Stimulated activated naive CD8-positive, alpha-beta T cell treated with anti-CD3 and anti-CD28 coated beads, Interleukin-15, Interleukin-2, amounts not matched to agents 100 U/mL and 50 U/mL, for 24 hours (primary cell): ENCODE measurements at places on chromosomes 5 and 9.

GRCh38 chr9:127118597-127119319 is 3.7 kb downstream of the ANGPTL2 start:
- no peak for DNase-seq

GRCh38 chr5:72883850-72884249 is 67.4 kb downstream of the TNPO1 start:
- DNase-seq: no peak

- DNase-seq: no peak
These were observed 18.1 kb upstream of the MACROH2A1 start for GRCh38 chr5:135417083-135417482.

DNA sequence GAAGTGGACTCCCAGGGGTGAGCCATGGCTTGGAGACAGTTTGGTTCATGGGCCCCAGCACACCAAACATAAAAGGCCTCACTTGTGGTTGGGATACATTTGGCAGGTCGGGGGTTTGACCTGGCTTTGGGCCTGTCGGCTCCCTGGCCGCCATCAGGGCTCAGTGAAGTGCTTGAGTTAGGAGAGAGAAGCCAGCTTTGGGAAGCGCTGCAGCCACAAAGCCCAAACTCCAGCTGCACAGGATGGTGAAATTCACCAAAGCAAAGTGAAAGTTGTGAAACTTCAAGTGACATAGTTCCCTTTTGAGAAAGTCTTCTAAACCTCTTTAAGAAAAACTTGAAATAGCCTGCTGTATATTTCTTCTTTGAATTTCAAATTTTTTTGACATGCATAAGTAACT is 27.5 kb downstream of the SLC46A2 start:
- no peak for DNase-seq

GRCh38 chr9:78620303-78620702 is 323.4 kb downstream of the PSAT1 start:
- no peak for DNase-seq

DNA sequence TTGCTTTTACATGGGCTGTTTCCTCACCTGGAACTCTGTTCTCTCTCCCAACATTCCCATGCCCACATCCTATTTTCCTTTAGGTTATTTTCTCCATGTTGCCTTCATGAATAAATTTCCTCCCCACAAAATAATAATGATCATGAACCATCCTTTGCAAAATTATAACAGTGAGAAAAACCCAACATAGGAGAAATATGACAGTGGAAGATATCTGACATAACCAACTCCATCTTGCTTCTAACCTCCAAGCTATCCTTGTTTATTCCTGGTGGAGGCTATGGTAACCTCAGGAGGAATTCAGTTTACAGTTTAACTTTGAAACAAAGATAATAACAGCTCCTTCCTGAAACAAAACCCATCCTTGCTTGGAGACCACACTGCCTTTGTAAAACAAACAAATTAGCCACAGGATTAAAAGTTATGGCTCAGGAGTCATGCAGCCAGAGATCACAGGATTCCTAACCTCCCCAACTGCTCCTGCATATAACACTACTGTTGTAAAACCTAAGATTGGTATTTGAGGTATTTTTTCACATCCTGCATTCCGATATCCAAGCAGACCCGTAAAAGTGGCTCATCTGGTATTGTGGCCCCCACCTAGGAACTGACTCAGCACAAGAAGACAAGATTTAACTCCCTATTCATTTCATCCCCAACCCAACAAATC is 212.4 kb downstream of the TRIM32 start:
- DNase-seq: no peak
